Diencephalon (tissue), 1 donor: ENCODE measurements at places on chromosomes 2 and 18. TPM values are rescaled to one million over a fixed set of nuclear protein-coding genes. Genes with fewer than 3 reads are reported as not detected.

Gene ECEL1
- total RNA-seq, result 27.0 TPM

Gene OR6B2
- total RNA-seq, result not detected

Gene SP140
- total RNA-seq, result 2.1 TPM

Gene POTEC
- total RNA-seq, result 0.46 TPM

Gene FKBP7
- total RNA-seq, result 10.1 TPM

Gene LRRTM4
- total RNA-seq, result 70.6 TPM

Gene CNGA3
- total RNA-seq, result 6.0 TPM

Gene SLC66A3
- total RNA-seq, result 8.1 TPM

Gene RBM44
- total RNA-seq, result 2.8 TPM

Gene PJVK
- total RNA-seq, result 3.9 TPM

Gene ABCA12
- 0.23 TPM for total RNA-seq

Gene ANKRD44
- 78.2 TPM for total RNA-seq

Gene GPAT2
- 2.3 TPM for total RNA-seq

Gene AQP12B
- not detected for total RNA-seq

Gene KRCC1
- 16.4 TPM for total RNA-seq

Gene NPC1
- 33.9 TPM for total RNA-seq

Gene KIF5C
- 421 TPM for total RNA-seq

Gene ERMN
- 1.2 TPM for total RNA-seq

Gene KCNG2
- total RNA-seq, result 0.69 TPM

Gene CABYR
- 19.6 TPM for total RNA-seq

Gene UGP2
- total RNA-seq, result 116 TPM

Gene ALPG
- total RNA-seq, result not detected

Gene TGFA
- 18.2 TPM for total RNA-seq

Gene IL18R1
- total RNA-seq, result 0.46 TPM

Gene GAL3ST2
- total RNA-seq, result 0.69 TPM

Gene CYTIP
- total RNA-seq, result 0.92 TPM

Gene PLGLB2
- 1.6 TPM for total RNA-seq

Gene LPIN1
- total RNA-seq, result 36.0 TPM

Gene UGT1A6
- not detected for total RNA-seq

Gene FLACC1
- total RNA-seq, result 3.7 TPM

Gene CABLES1
- 8.1 TPM for total RNA-seq

Gene RNF149
- 43.6 TPM for total RNA-seq

Gene BUB1
- total RNA-seq, result 12.9 TPM

Gene SCN7A
- 19.6 TPM for total RNA-seq

Gene IKZF2
- total RNA-seq, result 17.8 TPM

Gene ONECUT2
- total RNA-seq, result 7.4 TPM

Gene IL1RL2
- total RNA-seq, result 1.6 TPM

Gene CCDC74A
- 10.4 TPM for total RNA-seq

Gene SEMA4C
- 33.9 TPM for total RNA-seq

Gene ARHGAP28
- 10.1 TPM for total RNA-seq

Gene GATA6
- total RNA-seq, result 0.23 TPM

Gene TMEM169
- total RNA-seq, result 30.7 TPM

Gene CFC1
- 9.2 TPM for total RNA-seq
